ENCODE measurements at places on chromosomes 6 and 20.
A peak's percentile ranks its signal among the peaks of the same experiment; 100 is the strongest.

- H3K36me3 ChIP-seq, result peaks cover 8% of the 10 kb centered on the region
- no peak overlapping the region for H3K4me3 ChIP-seq
- H3K27ac ChIP-seq, result no peak overlapping the region
- no peaks in the 10 kb centered on the region for H3K27me3 ChIP-seq
Measured at GRCh38 chr6:13272131-13273046, 55.9 kb downstream of the TBC1D7 start.

- peaks cover 46% of the 10 kb centered on the region for H3K36me3 ChIP-seq
- H3K27me3 ChIP-seq, result no peaks in the 10 kb centered on the region
- DNase-seq, result no peak
- H3K4me3 ChIP-seq, result no peak overlapping the region
- no peak overlapping the region for H3K27ac ChIP-seq
Measured at GRCh38 chr20:39019805-39020325, 57.7 kb downstream of the DHX35 start.

GRCh38 chr6:126086560-126086959, 100.2 kb downstream of the TRMT11 start:
- H3K27ac ChIP-seq, result no peak overlapping the region
- no peaks in the 10 kb centered on the region for H3K36me3 ChIP-seq
- H3K4me3 ChIP-seq, result no peak overlapping the region
- no peaks in the 10 kb centered on the region for H3K27me3 ChIP-seq

DNA sequence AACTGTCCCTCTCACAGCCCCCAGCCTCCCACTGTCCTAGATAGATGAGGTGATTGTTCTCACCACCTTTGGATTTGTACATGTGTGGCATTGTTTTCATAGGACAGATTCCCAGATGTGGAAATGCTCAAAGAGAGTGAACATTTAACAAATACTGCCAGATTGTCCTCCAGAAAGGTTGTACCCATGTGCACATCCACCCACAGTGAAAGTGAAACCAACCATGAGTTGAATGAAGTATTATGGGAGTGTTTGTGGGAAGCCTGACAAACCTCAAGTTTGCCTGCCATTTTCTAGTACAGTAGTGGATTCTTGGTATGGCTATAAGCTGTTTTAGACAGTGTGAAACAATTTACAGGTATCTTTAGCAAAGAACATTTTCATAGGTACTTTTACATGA, 42.7 kb downstream of the ANKRD6 start:
- H3K36me3 ChIP-seq, result no peaks in the 10 kb centered on the region
- no peak overlapping the region for H3K4me3 ChIP-seq
- no peaks in the 10 kb centered on the region for H3K27me3 ChIP-seq
- no peak overlapping the region for H3K27ac ChIP-seq

DNA sequence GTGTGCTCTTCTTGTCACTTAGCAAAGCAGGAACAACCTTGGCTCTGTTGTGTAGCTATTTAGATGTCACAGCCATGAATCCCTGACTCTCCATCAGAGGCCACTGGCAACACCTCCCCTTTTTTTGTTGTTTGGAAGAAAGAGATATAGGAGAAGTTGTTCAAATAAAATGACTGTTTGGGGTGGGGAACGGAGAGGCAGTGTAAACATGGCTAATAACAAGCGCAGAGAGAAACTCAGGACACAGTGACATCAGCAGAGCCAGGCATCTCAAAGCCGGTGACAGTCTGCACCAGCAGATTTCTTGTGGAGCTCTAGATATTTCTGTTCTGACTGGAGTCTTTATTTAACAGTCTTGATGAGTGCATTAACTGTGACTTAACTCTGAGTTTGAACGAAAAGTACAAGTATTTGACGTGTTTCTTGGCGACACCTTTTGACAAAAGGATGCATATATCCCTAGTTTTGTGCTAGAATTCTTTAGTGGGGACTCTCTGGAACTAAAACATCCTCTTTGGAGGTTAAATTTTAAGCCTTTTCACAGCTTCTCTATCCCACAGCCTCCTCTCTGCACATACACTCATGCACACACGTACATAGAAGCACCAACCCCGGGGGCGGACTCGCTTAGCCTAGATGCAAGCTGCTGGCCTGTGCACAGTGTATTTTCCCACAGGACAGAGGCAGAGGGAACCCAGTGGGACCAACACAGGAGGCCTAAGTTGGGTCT, 53.8 kb downstream of the ADAT2 start:
- peak overlapping the region; percentile 20 for H3K27ac ChIP-seq
- peaks cover 37% of the 10 kb centered on the region for H3K4me1 ChIP-seq
- H3K36me3 ChIP-seq, result no peaks in the 10 kb centered on the region
- no peak for DNase-seq
- H3K27me3 ChIP-seq, result no peaks in the 10 kb centered on the region

DNA sequence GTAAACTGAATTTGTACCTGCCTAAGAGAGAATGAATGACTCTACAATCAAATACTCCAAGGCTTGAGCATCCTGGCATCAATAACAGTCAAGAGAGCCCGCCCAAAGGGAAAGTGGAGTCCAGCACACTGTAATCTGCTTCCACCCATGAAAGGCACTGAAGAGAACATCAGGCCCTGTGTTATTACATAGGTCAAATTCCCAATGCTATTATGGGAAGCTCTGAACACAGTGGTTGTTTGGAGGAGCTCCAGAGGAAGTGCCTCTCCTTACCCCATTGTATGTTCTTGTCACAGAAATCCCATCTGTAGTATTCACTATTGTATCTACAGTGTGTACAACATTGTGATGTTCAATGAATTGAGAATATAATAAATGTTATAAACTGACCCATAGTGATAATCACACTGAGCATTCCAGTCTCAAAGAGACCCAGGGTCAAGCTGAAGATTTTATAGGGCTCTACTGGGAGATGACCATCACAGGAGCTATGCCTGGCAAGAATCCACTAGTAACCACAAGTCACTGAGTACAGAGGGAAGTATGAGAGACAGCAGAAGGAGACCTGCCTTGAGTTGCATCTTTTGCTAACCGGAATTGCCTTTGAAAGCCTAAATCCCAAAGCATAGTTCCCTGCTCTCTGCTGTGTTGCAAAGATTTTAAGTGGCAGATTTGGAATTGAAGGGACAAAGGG, 446.7 kb downstream of the GJA1 start:
- no peak overlapping the region for H3K4me3 ChIP-seq
- H3K36me3 ChIP-seq, result no peaks in the 10 kb centered on the region
- no peak overlapping the region for H3K27ac ChIP-seq
- no peaks in the 10 kb centered on the region for H3K27me3 ChIP-seq
- peaks cover 14% of the 10 kb centered on the region for H3K4me1 ChIP-seq

GRCh38 chr6:87742106-87742505, 40.1 kb upstream of the AKIRIN2 start:
- DNase-seq, result no peak
- peaks cover 4% of the 10 kb centered on the region for H3K4me1 ChIP-seq
- H3K27ac ChIP-seq, result no peak overlapping the region

DNA sequence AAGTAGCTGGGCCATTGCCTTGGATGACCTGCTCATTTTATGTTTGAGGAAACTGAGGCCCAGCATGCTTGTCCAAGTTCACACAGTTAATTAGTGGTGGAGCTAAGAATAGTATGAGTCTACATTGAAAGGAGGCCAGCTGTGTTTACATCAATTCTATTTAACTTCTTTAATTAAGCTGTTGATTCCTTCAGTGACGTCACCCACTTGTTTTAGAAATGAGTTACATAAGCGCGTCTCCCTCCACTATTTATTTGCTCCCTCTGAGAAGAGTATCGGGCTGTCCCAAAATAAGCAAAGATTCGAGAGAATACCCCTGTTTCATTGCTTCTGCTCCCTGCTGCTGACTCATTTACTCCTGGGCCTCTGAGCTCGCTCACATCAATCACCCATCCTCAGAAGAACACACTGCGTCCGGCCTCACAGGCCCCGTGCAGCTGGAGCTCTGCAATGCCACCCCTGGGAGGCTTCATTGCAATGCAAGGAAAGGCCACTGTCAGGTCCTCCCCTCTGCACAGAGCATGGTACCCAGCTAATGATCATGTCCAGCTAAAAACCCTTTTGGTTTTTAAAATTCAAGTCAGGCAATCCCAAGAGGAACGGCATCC, 74.8 kb upstream of the BMP2 start:
- peak overlapping the region; percentile 81 for H3K27ac ChIP-seq
- H3K4me1 ChIP-seq, result peaks cover 38% of the 10 kb centered on the region

DNA sequence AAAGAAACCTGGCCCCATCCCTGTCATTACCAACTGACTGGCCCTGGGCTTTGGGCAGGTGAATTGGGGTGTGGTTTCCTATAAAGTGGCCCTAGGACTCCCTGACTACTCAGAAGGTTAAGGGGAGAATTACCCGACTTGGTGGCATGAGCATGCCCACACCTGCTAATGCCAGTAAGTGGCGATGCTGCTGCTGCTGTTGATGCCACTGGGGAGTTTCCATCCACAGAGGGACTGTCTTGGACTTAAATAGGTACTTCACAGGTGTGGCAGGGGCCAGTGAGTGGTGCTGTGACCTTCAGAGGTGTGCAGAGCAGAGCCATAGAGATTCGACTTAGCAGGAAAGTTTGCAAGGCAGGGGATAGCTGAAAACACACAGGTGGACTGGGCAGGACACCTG, 32.6 kb upstream of the MDFI start:
- no peaks in the 10 kb centered on the region for H3K36me3 ChIP-seq
- peaks cover 4% of the 10 kb centered on the region for H3K27me3 ChIP-seq
- H3K27ac ChIP-seq, result peak overlapping the region; percentile 10
- DNase-seq, result no peak

GRCh38 chr20:53201588-53201987, 229.4 kb downstream of the TSHZ2 start:
- H3K36me3 ChIP-seq, result peaks cover 9% of the 10 kb centered on the region
- H3K4me1 ChIP-seq, result peaks cover 3% of the 10 kb centered on the region
- no peak overlapping the region for H3K27ac ChIP-seq
- DNase-seq, result no peak
- peaks cover 5% of the 10 kb centered on the region for H3K27me3 ChIP-seq

DNA sequence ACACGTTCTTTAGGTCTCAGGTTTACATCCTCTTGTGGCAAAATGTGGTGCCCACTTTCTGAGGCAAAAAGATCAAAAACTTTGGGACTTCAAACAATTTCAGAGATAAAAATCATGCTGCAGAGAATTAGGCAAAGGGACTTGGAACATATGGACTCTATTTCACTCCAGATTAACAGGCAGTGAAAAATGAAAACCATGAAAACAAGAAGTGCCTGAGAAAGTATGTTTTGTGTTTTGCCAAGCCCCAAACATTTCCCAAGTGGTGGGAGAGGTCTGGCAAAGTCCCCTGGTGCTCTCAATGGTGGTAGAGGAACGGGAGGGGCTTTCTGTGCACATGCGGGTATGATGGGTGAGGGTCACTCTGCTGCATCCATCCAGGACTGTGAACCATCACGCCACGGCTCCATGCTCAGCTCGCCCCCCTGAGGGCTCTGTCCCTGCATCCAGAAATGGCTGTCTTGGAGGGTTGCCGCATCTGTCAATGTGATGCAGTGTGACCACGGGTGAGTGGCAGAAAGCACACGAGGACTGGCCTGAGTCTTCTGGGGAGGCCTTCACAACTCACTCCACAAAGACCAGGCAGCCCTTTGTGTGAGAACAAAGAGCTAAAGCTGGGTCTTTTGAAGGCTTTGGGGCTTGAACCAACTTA, 43.2 kb upstream of the TBC1D7 start:
- H3K27ac ChIP-seq, result no peak overlapping the region
- H3K36me3 ChIP-seq, result no peaks in the 10 kb centered on the region
- peaks cover 41% of the 10 kb centered on the region for H3K4me1 ChIP-seq
- no peaks in the 10 kb centered on the region for H3K27me3 ChIP-seq

- no peaks in the 10 kb centered on the region for H3K27me3 ChIP-seq
- H3K4me3 ChIP-seq, result no peak overlapping the region
Measured at GRCh38 chr6:23692184-23692583, 433.8 kb upstream of the NRSN1 start.

GRCh38 chr20:49685809-49686208, 27.9 kb downstream of the B4GALT5 start:
- H3K4me1 ChIP-seq, result peaks cover 54% of the 10 kb centered on the region
- no peaks in the 10 kb centered on the region for H3K27me3 ChIP-seq
- peak overlapping the region; percentile 30 for H3K4me3 ChIP-seq
- DNase-seq, result no peak
- peak overlapping the region; percentile 7 for H3K27ac ChIP-seq
- peaks cover 12% of the 10 kb centered on the region for H3K36me3 ChIP-seq

GRCh38 chr6:110542311-110543024, 66.1 kb upstream of the SLC22A16 start:
- peaks cover 3% of the 10 kb centered on the region for H3K27me3 ChIP-seq
- H3K4me3 ChIP-seq, result no peak overlapping the region
- H3K4me1 ChIP-seq, result peaks cover 27% of the 10 kb centered on the region
- H3K27ac ChIP-seq, result peak overlapping the region; percentile 56

- H3K27me3 ChIP-seq, result no peaks in the 10 kb centered on the region
- no peaks in the 10 kb centered on the region for H3K36me3 ChIP-seq
- no peak overlapping the region for H3K27ac ChIP-seq
- no peak for DNase-seq
Measured at GRCh38 chr6:112651239-112651638, 304.1 kb downstream of the RFPL4B start.

DNA sequence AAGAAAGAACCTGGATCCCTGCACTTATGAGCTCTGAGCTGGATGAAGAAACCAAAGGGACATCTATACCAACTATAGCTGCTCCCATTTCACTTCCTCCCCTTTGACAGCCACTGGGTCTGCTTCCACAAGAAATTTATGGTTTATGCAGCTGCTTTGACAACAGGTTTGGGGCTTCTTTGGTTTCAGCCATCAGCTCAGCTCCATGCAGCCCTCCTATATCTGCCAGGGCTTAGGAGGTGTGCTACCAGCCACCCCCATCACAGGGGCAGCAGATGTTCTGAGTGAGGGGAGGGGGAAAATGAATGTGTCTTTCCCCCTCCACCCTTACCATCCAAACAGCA, 29.2 kb upstream of the PKHD1 start:
- peaks cover 4% of the 10 kb centered on the region for H3K36me3 ChIP-seq
- no peak overlapping the region for H3K4me3 ChIP-seq
- no peak overlapping the region for H3K27ac ChIP-seq
- no peak for DNase-seq

GRCh38 chr6:153623496-153623895, 415.5 kb upstream of the OPRM1 start:
- no peaks in the 10 kb centered on the region for H3K36me3 ChIP-seq
- no peak overlapping the region for H3K4me3 ChIP-seq
- peaks cover 11% of the 10 kb centered on the region for H3K4me1 ChIP-seq
- H3K27me3 ChIP-seq, result peaks cover 19% of the 10 kb centered on the region
- DNase-seq, result no peak

- H3K27me3 ChIP-seq, result no peaks in the 10 kb centered on the region
- H3K27ac ChIP-seq, result no peak overlapping the region
- peaks cover 49% of the 10 kb centered on the region for H3K4me1 ChIP-seq
Measured at GRCh38 chr20:59013031-59013951, 5.9 kb upstream of the TUBB1 start.

- no peaks in the 10 kb centered on the region for H3K4me1 ChIP-seq
- H3K27me3 ChIP-seq, result peaks cover 39% of the 10 kb centered on the region
- H3K4me3 ChIP-seq, result no peak overlapping the region
- no peak for DNase-seq
- H3K27ac ChIP-seq, result no peak overlapping the region
- H3K36me3 ChIP-seq, result no peaks in the 10 kb centered on the region
Measured at GRCh38 chr20:22456109-22456508, 128.3 kb downstream of the FOXA2 start.

GRCh38 chr6:122400121-122400450, 634 bp downstream of the HSF2 start:
- peak overlapping the region; percentile 97 for H3K4me3 ChIP-seq
- H3K4me1 ChIP-seq, result peaks cover 24% of the 10 kb centered on the region
- H3K27me3 ChIP-seq, result no peaks in the 10 kb centered on the region
- no peak for DNase-seq
- peaks cover 19% of the 10 kb centered on the region for H3K36me3 ChIP-seq

- H3K27me3 ChIP-seq, result peaks cover 35% of the 10 kb centered on the region
- H3K27ac ChIP-seq, result peak overlapping the region; percentile 98
- no peaks in the 10 kb centered on the region for H3K36me3 ChIP-seq
Measured at GRCh38 chr6:142945446-142946180, 637 bp upstream of the HIVEP2 start.

Measured in type B pancreatic cell (in vitro differentiated cells).